NCI-H2081 treated with DMSO at 0.1 percent for 48 hours (cell line): ENCODE measurements at places on chromosomes 12 and 14.

DNA sequence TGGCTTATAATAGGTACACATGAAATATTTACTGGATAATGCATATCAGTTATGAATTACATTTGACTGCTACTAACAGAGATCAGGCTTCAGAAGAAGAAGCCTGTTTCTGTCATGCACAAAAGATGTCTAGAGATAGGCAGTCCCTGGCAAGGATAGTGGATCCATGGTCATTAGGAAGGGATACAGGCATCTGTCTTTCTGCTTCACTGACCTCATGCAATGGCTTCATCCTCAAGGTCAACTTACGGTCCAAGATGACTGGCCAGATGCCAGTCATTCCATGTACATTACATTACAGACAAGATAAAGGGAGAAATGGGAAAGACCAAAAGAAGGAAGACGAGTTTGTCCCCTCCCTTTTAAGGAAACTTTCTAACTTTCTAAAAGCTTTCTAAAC lies 94.0 kb downstream of the NUAK1 start:
- DNase-seq, result no peak

GRCh38 chr14:26729851-26730250 lies 132.0 kb upstream of the NOVA1 start:
- DNase-seq, result no peak

- DNase-seq, result no peak
Observed at GRCh38 chr12:89038831-89039512, 313.3 kb downstream of the DUSP6 start.

DNA sequence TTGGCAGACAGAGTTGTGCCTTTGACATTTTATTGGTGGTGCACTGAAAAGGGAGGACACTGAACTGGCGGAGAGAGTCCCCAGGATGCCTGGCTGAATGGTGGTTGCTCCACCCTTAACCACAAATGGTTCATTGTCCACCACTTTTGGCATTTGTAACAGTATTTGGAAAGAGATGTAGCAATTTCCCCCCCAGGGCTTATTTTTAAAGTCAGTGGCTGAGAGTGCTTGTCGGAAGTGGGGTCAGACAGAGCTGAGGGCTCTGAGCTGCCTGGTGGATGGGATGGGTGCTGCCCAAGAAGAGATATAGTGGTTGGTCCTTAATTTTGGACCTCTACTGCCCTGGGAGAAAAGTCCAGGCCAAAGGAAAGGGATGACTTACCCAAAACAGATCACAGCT lies 31.5 kb upstream of the FGF6 start:
- no peak for DNase-seq

DNA sequence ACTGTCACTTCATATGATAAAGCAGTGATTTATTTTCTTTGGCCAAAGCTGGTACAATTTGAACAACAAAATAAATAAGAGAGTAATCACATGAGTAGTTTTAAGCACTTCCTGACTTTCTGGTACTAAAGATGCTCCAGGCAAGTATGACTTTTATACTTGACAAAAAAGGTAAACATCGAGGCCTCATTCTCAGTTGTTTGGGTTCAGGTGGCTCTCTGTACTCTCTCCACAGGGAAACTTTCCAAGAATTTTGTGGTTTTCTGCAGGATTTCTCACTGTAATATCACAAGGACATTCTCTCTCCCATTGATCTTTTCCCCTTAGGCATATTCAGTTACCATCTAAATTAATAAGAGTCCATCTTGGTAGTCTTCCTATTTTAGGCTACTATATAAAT lies 26.6 kb upstream of the KCNC2 start:
- DNase-seq, result no peak

- no peak for DNase-seq
Observed at GRCh38 chr14:99551034-99551922, 52.7 kb downstream of the CCDC85C start.

GRCh38 chr12:54935235-54935951 lies 49.2 kb downstream of the TESPA1 start:
- no peak for DNase-seq

DNA sequence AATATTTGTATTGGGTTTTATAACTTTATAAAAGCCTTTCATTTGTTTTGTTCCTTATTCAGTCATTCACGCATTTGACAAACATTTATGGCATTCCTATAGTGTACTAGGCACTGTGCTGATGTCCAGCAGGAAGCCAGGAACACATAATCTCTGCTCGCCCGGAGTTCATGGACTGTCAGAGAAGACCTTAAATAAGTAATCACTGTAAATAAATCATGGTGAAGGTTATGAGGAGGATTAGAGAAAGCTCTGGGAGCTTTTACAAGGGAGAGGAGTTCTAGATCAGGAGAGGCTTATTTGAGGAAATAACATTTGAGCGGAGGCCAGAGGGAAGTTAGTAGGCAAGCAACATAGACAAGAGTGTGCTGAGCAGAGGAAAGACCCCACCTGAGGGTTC lies 1.4 kb upstream of the RDH11 start:
- DNase-seq, result no peak

DNA sequence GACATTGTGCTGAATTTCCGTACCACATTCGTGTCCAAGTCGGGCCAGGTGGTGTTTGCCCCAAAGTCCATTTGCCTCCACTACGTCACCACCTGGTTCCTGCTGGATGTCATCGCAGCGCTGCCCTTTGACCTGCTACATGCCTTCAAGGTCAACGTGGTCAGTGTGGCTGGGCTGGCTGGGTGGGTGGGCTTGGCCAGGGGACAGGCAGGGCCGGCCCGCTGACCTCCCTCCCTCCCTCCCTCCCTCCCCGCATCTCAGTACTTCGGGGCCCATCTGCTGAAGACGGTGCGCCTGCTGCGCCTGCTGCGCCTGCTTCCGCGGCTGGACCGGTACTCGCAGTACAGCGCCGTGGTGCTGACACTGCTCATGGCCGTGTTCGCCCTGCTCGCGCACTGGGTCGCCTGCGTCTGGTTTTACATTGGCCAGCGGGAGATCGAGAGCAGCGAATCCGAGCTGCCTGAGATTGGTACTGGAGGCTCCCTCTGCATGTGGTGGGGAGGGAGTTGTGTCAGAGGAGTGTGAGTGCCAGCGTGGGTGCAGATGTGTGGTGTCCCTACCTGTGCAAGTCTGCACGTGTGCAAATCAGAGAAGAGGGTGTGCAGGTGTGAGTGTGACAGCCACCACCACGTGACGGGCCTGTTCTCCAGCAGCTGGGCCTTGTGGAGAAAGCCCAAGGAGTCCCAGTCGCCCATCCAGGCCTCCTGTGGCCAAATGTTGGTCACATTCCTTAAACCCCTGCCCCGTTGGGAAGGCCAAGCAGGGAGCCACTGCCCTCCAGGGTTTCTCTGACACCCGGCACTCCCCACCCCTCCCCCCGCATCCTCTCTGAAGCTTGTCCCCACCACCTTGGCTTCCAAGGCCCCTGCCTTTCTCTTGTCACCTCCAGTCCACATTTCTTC lies 5.3 kb downstream of the KCNH3 start:
- no peak for DNase-seq

DNA sequence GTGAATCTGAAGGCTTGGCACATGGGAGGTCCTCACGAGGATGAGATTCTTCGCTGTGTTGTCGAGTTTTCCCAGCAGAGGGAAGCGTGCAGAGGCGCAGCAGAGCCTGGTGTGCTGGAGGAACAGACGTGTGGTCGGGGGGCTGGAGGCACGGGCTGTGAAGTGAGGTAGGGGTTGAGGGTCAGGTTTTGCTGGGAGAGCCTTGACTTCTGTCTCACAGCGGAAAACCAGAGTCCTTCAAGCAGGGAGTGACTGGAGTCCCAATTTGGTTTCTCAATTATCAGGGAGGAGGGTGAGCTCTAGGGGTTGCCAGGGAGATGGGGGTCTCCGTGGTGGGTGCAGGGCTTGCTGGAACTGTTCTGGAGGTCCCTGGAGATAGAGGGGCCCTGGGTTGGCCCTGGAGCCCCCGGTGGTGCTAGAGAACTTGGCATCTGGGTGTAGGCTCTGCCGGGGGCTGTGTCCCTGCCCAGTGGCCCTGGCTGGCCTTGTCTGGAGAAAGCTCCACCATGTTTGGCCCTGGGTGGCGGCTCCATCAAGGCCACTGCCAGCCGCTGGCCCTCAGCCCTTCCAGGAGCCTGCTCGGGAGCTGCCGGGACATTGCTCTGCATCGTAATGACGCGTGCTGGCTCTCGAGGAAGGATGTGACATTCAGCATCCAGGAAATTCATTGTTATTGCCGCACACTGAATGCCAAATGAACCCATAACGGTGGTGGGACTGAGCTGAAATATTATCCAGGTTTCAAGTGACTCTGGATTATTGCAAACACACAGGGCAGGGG lies 215.7 kb downstream of the KIF26A start:
- no peak for DNase-seq

- no peak for DNase-seq
Observed at GRCh38 chr14:54807881-54808280, 94.7 kb downstream of the GCH1 start.

DNA sequence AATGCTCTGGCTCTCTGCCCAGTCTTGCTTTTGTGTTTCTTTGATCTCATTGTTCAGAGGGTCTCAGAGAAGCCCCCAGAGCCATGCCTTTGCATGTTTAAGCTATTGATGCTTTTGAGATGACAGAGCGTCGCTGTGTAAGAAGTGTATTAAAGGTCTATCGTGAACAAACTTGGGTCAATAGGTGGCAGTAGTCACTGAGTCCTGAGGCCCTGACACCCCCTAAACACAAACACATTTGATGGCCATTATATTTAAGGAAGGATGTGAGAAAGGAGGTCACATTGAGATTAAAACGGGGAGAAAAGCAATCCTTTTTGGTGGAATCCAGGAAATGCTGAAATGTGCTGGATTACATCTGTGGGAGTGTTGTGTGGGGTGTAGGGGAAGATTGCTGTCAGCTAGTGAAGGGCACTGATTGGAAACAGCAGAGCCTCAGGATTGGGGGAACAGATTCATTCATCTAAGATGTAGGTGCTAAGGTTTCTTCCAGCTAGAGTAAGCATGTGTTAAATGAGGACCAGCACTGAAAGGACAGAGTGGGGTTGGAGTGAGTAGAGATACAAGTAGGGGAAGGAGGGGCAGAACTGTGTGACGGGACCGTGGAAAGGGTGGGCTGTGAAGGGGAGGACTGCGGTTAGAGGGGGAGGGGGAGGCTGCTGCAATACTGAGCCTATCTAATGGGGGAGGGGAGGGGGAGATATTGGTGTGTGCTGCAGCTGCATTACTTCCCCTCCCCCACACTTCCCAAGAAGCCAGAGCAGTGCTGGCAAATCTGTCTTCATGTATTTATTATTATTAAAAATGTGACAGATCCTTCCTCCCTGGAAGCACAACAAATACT lies 12.7 kb downstream of the NGDN start:
- no peak for DNase-seq

GRCh38 chr12:63013302-63013701 lies 78.4 kb upstream of the PPM1H start:
- DNase-seq, result no peak

GRCh38 chr12:86006727-86007126 lies 132.6 kb downstream of the NTS start:
- no peak for DNase-seq

DNA sequence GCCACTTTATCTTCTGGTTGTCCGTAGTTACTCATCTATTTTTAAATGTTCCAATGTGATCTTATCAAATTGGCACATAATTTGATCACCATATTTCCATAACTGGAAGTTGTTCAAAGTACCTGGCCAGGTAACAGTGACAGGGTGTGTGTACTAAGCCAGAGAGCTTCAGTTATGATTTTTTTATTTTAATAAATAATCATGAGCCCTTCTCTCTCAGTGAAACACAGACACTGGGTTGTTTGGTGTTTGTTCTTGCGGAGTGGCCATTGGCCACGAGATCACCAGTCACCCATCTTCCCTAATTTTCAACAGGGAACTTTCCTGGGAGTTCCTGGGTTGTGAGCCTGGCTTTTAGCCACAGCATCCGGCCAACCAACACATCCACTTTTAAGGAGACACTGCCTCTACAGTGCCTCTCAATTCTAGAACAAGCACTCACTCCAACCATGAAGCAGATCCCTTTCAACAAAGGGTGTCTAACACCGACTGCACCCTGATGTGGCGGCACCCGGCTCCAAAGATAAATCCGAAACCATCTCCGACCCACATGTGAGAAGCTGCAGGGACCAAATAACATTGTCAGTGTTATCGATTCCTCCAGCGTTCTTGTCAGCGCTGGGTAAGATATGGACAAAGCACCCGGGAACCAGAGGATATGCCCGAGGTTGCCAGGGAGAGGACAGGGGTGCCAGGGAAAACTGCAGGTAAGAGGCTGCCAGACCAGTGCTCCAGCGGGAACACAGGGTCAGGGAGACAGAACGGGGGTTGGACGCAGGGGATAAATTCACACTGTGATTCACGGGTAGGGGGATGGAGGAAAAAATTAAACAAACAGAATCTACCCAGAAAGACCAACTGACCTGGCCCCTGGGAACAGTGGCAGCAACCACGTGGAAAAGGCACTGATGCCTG lies 49.9 kb downstream of the FOXN3 start:
- no peak for DNase-seq

- DNase-seq, result no peak
Observed at GRCh38 chr12:3168223-3169221, 91.3 kb downstream of the TSPAN9 start.

DNA sequence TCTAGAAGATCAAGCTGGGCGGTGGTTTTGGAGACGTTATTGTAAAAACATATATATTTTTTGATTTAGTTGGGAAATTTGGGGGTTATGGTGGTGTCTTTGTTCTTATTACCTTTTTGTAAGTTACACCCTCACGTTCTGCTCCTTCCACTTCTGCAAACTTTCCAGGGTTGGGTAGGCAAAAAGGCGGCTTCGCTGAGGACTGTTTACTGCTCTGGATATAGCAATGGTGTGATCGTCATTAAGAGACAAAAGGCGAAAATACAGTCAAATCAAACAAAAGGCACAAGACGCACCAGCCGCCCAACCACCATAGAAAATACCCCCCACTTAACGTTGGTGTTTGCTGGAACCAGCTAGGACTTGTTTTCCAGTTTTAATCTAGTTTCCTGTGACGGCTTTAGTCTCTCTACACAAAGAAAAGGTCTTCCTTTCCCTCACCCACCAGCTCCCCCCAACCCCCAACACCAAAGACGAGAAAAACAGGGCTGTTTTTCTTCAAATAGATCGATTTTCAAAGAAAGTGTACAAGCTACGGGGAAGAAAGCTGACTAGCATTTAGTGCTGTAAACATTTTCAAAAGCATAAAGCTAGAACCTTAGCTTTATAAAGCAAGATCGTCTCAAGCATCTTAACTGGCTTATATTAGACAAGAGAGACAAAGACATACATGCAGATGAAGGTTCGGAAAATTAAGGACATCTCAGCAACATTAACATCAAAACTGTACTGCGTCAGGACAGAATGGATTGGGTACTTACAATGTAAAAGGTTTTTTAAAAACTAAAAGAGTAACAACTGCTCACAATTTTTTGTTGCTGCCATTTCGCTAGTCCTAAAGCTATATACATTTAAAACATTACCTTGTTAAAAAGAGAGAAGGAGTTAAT lies 2.0 kb upstream of the SETD1B start:
- DNase-seq, result no peak

GRCh38 chr12:26043135-26044006 lies 81.5 kb downstream of the BHLHE41 start:
- DNase-seq, result no peak

DNA sequence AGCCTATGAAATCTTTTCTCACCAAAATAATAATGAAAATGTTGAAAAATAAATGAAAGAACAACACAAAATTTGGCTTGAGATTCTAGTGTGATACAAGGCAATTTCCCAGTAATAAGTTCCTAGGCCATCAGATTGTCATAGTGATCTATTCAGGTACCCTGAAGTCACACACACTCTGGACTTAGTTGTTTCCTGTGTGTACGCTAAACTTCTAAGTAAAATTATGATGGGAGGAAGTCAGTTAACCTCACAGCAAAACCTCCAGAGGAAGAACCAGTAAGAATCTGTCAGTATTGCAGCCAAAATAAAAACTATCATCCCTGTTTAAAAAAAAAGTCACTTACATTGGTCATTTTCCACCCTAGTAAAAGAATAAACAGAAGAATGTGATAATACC lies 81.9 kb downstream of the DBX2 start:
- no peak for DNase-seq

- no peak for DNase-seq
Observed at GRCh38 chr12:57046947-57047890, 2.7 kb downstream of the MYO1A start.
